ENCODE measurements at places on chromosomes 1 and 21.

DNA sequence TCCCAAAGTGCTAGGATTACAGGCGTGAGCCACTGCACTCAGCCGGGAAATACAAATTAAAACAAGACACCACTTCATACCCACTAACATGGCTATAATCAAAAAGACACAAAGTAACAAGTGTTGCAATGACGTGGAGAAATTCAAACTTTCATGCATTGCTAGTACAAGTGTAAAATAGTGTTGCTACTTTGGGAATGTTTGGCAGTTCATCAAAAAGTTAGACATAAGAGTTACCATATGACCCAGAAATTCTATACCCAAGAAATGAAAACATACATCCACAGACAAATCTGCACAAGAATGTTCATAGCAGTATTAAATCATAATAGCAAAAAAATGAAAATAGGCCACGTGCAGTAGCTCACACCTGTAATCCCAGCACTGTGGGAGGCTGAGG, 16.4 kb downstream of the FOXJ3 start:
- no peak for DNase-seq

DNA sequence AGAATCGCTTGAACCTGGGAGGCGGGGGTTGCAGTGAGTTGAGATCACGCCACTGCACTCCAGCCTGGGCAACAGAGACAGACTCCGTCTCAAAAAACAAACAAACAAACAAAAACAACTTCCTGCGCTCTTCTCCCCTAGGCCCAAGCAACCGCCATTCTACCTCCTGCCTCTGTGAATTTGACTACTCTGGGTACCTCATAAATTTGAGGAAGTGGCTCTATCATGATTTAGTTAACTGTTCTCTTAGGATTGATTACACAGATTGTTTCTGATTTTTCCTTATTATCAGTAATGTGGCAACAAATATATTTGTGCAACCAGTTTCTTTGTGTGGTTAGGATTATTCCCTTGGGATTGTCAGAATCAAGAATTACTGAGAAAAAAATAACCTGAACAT, 29.7 kb downstream of the OPTC start:
- no peak for DNase-seq

DNA sequence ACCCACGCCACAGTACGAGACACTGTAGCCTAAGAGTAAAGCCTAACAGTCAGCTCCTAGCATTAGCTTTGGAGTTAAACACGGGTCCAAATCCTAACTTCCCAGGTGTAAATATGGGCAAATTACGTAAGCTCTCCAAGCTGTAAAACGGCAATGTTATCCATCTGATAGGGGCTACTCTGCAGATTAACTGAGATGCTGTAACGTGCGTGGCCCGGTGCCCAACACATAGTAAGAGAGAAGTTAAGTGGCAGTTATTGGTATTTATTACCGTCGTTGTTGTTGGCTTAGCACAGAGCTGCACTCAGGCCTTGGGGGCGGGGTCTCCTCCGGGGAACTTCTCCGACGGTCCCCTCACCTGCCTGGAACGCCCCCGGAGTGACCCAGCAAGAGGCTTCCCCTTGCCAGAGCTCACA, 457 bp downstream of the TRAPPC3 start:
- no peak for DNase-seq

DNA sequence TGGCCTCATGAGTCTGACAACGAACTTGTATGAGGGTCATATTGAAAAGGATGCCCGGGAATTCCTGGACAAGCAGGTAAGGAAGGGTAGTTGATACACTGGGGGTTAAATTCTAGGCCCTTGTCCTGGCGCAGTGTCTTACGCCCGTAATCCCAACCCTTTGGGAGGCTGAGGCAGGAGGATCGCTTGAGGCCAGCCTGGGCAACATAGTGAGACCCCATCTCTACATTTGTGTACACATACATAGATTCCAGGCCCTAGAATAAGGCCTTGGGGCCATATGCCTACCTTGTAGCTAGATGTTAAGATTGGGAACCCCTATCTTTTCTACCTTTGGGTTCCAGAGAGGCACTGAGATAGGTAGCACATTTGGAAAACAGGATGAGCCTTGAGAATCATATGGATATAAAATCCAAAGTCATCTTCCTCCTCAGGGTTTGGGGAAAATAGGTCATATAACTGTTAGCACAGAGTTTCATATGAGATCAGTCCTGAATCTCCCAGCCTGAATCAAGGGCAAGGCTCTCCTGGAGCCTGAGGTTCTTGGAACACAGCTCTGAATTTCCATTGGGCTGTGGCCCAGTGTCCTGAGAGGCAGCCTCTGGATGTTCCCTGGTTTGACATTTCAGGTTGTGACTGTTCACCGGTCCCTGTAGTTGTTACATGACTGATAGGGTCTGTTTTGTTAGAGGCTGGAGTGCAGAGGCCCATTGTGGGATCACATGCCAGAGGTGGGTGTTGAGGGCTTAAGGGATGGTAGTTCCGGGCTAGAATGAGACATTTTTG, 104.4 kb downstream of the PIK3R3 start:
- DNase-seq = peak; percentile 36

DNA sequence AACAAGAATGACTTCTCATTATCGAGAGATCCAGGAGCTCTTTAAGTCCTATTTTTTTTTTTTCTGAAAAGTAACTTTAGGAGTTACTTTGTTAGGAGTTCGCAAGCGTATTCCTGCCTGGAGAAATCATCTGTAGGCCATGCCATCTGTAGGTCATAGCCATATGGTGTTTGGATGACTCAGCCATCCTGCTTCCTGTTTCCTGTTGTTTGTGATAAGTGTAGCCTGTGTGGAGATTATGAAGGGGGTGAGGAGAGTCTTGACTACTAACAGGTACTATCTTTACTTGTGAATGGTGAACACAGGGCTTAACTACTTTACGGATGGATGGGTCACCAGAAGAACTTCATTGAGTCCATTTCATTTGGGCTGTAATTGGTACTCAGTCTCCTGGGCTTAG, 327.2 kb downstream of the PTPRU start:
- DNase-seq = no peak

DNA sequence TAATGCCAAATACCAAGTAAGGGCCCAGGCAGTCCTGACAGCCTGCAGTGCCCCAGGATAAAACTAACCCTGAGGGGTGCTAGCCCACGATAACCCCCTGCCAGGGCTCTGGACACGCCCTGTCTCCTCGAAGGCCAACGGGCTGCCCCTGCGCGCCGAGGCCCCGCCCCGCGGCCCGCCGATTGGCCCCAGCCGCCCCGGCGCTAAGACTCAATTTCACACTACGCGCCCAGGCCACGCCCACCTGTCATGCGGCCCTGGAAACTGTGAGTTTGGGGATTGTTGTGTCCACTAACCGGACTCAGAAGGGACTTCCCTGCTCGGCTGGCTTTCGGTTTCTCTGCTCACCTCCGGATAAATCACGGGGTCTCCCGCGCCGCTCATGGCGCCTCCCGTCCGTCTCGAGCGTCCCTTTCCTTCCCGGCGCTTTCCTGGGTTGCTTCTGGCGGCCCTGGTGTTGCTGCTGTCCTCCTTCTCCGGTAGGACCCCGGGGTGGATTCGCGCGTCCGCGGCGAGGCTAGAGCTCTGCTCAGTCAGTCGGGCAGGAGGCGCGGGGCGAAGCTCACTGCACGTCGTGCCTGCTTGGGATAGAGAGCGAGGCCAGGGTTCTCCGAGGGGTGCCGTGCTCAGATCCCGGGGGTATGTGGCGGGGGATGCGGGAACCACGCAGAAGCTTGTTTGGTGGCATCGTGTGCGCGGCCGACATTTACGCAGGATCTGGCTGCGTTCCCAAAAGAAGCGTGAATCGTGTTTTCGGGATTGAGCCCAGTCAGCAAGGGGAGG, at the start of gene CR1L:
Gene CR1L (plus strand): TSS at position 282 of the 783 bp plus-strand sequence. CDS start 101 bp downstream, at position 383.
- peak; percentile 79 for DNase-seq

DNA sequence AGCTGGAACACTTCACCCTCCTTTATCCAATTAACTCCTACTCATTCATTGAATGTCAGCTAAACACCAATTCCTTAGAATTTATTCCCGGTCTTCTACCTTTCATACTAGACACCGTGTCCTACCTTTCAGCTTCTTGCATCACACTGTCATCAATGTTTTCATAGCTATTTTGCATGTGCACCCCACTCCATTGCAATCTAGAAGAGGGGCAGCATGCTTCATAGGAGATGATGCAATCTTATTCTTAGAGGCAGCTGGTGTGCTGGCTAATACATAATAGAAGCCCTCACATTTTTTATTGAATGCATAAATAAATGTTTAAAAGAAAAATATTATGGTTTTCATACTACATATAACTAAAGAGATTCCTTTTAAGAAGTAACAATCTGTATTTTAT, 123.6 kb downstream of the DSCAM start:
- DNase-seq = no peak

DNA sequence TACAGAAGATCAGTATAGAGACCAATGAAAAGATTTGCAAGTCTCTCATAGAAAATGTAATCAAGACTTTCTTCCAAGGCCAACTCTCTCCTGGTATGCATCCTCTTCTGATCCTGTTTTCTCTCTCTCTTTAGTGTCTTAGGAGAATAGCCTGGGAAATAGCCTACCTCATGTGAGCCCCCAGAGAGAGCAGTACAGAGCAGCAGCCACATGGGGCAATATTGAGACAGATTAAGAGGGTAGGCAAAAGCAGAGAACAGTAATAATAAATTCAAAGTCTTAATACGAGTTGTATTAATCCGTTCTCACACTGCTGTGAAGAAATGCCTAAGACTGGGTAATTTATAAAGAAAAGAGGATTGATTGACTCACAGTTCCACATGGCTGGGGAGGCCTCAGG, 61.4 kb downstream of the RNASEL start:
- DNase-seq = no peak

GRCh38 chr1:218363141-218363540, 18.0 kb downstream of the TGFB2 start:
- no peak for DNase-seq

GRCh38 chr1:94836891-94837290, 16.7 kb downstream of the SLC44A3 start:
- DNase-seq = no peak

DNA sequence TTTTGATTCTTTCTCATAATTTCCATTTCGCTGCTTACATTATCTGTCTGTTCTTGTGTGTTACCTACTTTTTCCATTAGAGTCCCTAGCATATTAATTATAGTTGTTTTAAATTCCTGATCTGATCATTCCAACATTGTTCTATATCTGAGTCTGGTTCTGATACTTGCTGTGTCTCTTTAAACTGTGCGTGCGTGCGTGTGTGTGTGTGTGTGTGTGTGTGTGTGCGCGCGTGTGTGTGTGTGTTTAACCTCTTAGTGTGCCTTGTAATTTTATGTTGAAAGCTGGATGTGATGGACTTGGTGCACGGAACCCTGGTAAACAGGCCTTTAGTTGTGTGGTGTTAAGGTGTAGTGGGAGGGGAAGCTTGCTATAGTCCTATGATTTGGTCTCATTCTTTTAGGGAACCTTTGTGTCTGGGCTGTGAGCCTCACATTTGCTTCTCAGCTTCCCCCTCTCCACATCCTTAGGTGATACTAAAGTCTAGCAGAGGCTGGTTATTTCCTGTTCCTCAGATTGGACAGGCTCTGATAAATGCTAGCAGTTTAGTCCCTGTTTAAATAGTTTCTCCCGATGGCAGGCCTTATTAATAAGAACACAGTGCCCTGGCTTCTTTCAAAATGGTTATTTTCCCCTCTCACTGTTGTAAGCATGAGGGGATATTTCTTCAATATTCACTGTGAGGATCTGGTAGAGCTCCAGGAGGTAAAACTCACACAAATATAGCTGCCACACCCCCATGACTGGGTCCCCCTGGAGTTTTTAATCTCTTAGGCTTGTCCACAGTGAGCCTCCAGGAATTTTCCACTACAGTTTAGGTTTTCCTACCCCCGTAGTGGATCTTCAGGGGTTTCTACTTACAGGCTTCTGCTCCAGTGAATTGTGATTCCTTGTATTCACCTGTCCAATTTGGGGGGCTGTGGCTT, 118.3 kb downstream of the GALNT2 start:
- DNase-seq = no peak

- DNase-seq = no peak
Observed at GRCh38 chr1:2385606-2386280, 5.6 kb downstream of the MORN1 start.

DNA sequence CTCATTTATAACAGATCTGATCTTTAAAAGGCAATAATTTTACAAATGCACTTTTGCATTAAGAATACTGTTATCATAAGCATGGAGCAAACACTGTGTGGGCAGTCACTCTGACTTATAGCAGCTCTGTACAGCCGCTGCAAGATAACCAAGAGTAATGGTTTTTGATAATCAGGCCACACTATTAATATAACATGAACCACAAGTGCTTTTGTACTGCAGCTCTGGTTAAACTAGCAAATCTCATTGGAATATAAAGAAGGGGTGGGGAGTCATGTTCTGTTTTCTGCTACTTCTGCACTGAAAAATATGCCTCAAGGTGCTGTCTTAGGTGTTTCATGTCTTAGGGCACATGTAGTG, 357.4 kb downstream of the LMO4 start:
- DNase-seq = no peak

GRCh38 chr1:45804669-45804969, 1.2 kb downstream of the MAST2 start:
- no peak for DNase-seq

DNA sequence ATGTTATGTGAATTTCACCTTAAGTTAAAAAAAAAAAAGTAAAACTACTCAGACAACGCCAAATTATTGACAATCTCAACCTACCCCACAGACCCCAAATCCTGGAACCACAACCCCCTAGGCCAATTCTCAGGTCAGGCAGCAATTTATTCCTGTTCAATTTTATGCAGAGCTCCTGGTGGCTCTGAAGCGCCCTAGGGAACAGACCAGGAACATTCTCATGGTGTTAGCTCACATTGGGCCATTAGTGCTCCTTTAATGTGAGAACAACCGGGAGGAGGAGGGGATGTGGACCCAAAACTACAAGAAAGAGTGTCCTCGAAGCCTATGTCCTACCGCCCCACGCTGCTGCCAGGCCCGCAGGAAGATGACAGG, 403 bp upstream of the PSEN2 start:
- no peak for DNase-seq

DNA sequence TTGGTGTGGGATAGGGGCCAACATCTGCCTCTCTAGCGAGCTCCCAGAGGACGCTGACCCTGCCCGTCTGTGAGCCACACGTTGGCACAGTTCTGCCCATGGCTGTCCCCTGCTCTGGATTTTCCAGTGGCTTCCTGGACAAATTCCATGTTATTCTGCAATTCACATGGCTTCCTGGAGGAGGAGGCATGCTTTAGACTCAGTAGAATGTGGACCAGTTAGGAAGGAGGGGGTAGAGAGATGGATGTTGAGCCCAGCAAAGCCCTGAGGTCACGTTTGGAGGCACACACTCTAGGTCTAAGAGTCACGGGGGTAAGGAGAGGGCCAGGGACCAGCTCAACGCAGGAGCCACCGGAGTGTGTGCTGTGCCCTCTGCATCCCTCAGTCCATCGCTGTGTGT, 12.2 kb downstream of the COL8A2 start:
- DNase-seq = no peak

- DNase-seq = no peak
Observed at GRCh38 chr21:43777953-43778352, 1.8 kb upstream of the CSTB start.

- no peak for DNase-seq
Observed at GRCh38 chr1:11318982-11319381, 46.0 kb downstream of the UBIAD1 start.

DNA sequence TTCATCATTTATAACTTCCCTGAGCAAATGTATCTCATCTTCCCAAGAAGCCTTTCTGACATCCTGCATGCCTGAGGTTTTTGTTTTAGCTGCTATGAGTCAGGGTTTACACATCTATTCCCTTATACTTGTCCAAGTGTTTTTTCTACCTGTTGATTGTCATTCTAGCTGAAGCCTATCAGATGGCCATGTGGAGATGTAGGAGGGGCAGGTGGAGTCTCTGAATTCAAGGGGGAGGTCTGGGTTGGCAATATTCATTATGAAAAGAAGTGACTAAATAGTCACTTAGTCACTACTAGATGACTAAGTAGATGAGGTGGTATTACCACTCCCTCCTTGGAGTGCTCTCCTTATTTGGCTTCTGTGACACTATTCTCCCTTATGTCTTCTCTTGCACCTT, 52.4 kb downstream of the XCL1 start:
- DNase-seq = no peak
